Stimulated activated CD8-positive, alpha-beta memory T cell treated with anti-CD3 and anti-CD28 coated beads, Interleukin-7, amount 100 ng/mL, for 48 hours (primary cell): ENCODE measurements at places on chromosomes 3 and 15.

GRCh38 chr3:49602877-49603411, 48.7 kb downstream of the BSN start:
- peak; percentile 22 for DNase-seq

DNA sequence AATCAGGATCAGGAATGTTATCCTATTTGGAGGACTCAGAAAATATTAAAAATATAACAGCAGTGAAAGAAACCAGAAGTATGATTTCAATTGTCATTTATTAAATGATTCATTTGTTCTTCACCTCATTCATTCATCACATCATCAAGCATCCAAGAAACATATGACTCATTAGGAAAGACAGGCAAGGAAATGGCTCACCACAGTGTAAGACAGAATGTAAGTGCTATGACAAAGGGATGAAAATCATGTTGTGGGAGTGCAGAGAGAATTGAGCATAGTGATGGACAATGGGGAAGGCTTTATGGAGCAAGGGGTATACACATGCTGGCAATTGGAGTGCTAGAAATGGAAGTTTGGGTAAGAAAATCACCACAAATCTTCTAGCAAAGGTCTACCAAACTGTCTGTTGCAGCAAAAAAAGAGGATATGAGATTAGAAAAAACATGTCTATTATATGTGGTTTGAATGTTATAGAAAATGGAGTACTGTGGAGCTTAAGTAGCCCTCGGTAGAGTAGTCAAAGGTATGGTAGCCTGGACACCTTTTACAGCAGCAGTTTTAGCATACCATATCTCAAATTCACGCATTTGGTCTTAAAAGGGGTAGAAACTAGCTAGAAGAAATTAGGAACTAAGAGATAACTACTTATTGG, 111.1 kb upstream of the GPR149 start:
- DNase-seq = no peak

- DNase-seq = no peak
Observed at GRCh38 chr15:81642451-81642990, 268.5 kb upstream of the TMC3 start.

DNA sequence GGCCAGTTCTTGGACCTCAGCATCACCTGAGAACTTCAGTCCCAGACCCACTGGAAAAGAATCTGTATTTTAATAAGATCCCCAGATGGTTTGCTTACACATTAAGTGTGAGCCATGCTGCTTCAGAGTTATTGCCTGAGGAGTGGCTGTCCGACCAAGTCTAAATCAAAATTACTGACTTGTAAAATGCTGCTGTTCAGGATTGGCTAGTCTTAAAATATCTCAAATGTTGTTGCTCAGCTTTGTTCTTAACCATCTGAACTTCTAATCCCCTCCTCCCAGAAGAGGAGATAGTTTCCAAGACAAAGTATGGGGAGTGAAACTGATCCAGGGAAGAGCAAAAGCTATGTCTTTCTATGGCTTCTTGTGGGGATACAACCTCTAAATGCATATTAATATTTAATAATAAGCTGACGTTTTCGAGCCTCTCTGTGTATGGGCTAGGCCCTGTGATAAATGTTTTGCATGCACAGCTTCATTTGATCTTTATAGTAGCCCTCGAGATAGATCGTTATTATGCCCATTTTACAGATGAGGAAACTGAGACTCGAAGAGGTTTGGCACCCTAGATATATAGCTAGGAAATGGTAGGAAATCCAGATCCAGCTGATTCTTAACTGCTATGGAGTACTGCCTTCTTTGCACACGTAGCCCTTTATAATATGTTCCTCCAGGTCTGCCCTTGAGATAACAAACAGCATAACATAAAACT, 52.2 kb downstream of the DNASE1L3 start:
- DNase-seq = no peak

- DNase-seq = no peak
Observed at GRCh38 chr3:127233371-127233770, 40.4 kb downstream of the PRR23E start.

- DNase-seq = peak; percentile 25
Observed at GRCh38 chr15:82647835-82648256, 683 bp upstream of the CPEB1 start.

DNA sequence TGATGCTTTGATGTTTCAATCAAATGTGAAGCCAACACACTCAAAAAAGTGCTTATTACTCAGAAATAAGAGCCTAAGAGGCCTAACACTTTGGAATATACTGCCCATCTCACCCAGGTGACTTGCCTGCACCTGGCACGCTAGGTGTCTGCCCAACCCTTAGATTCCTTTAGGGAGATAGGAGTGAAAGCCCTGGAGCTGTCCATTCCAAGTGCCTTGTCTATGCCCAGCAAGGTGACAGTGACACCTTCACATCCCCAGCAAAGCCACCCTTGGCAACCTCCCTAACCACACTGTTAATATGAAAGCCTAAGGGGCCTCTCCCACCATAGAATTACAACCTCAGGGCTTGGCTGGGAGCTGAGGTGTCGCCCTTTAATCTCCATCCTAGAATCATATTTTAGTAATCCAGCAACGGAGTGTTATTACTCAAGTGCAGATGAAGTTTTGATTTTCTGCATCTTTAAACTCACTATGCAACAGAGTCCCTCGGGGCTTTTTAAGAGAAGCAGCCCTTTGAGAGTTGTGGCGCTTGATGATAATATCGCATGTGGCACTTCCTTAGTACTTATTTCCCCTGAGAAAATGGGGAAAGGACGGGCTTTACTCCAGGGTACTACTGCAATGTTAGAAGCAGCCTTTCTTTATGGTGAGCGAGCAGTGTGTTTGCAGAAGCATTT, 24.8 kb downstream of the ATP10A start:
- DNase-seq = no peak

GRCh38 chr15:98416222-98416855, 232.0 kb upstream of the IGF1R start:
- no peak for DNase-seq

- no peak for DNase-seq
Observed at GRCh38 chr3:184568924-184569829, 7.6 kb downstream of the EPHB3 start.
